Ascending aorta (tissue), 2 donors: ENCODE measurements at places on chromosomes 2 and 18.

GRCh38 chr2:183078464-183079138 is at the start of gene DUSP19:
DUSP19 (plus strand) TSS chr2:183078747; CDS start chr2:183078934, 187 bp downstream.
- peak; percentile 60 for DNase-seq

DNA sequence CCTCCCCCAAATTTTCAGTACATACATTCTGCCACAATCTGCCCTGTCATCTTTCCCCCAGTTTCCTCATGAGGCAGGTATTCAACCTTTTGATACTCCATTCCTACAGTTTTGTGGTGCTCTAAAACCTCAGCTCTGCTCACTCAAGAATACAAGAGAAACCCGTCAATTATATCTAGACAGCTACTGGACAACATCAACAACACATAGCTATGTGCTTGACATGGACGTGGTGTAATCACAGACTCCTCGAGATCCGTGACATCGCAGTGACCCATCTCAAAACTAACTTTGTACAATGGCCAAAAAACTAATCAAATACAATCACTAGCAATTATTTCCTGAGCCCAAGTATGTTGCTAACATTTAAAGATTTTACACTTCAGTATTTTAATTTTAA is 23.6 kb downstream of the WDSUB1 start:
- DNase-seq = no peak

- no peak for DNase-seq
These were observed 166.0 kb downstream of the SOCS6 start for GRCh38 chr18:70454704-70455322.

DNA sequence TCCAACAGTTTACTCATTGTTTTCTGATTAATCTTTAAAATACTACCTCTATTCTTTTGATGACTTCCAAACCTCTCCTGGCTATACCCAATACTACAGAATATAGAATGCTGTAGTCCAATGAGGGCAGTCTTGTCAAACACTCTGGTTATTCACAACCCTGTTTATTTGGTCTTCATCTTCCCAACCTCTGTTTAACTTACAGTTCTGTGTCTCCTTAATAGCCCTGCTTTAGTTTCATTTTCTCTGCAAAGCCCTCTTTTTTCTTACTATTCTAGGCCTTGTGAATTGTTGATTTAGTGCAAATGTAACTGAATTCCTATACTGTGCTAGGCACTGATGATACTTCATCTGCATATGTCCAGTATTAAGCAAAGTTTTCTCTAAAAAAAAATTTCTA is 40.0 kb downstream of the ACVR2A start:
- no peak for DNase-seq

GRCh38 chr2:10389573-10389972 is 58.6 kb downstream of the ODC1 start:
- DNase-seq = no peak

DNA sequence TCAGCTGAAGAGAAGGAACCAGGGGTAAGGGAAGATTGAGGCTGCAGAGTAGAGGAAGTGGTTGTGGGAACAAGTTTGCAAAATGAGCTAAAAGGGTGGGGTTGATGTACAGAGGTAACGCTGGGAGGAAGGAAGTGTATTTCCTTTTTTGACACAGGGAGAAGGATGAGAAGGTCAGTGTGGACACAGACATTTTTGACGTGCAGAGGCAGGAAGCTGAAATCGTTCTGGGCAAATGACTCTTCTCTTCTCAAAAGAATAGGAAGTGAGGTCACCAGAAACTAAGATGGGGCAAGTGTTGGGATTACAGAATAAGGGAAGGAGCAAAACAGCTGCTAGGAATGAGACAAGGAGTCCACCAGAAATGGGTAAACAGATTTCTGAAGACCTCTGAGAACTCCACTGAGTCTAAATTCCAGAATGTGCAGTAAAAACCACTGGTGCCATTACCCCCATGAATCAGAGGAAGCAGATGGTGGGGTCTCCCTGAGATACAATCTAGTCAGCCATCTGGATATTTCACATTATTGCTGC is 20.0 kb upstream of the RNF149 start:
- DNase-seq = no peak

- DNase-seq = no peak
These were observed 483.9 kb upstream of the TRIB2 start for GRCh38 chr2:12232876-12233275.

- no peak for DNase-seq
These were observed 46.3 kb upstream of the VIT start for GRCh38 chr2:36650031-36650829.
